ENCODE measurements at places on chromosomes 3 and 15.
A peak's percentile ranks its signal among the peaks of the same experiment; 100 is the strongest.

DNA sequence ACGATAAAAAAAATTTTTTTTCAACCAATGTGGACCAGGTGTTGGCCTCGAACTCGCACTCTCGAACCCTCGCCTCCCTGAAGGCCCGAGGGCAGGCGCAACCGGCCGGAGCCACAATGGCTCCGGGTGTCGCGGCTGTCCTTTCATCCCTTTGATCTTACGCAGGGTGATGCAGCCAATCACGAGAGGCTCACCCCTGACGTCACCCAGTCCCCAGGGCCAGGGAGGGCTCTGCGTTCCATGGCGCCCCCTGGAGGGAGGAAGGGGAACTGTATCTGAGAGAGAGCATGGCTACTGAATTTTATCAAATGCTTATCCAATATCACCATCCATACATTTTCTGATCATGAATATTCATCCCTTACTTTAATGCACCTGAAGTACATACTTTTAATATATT lies 15.4 kb upstream of the GMNC start:
- DNase-seq: no peak

GRCh38 chr15:75669191-75669878 lies 21.6 kb downstream of the SNX33 start:
- DNase-seq: peak; percentile 31

- DNase-seq: peak; percentile 76
Measured at GRCh38 chr3:136862617-136863322, 762 bp downstream of the NCK1 start.

DNA sequence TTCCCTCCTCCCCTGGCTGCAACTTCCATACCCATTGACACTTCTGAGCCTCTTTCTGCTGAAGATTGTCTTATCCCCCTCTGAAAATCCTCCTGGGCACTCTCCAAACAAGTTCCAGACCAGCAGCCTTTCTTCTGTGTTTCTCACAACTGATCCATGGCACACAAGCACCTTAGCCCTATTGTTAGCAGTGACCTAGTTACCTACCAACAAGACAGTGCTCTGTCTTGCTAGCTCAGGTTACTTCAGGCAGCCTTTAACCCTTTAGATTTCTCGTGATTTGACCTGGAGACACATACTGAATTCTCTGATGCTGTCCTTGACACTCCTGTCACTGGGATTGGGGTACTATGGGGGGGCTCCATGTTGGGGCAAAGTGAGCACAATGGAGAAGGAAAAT lies 82.1 kb downstream of the GTF2E1 start:
- no peak for DNase-seq

GRCh38 chr3:141441381-141442364 lies 45.2 kb upstream of the RASA2 start:
- DNase-seq: peak; percentile 37

- no peak for DNase-seq
Measured at GRCh38 chr15:25089577-25089976, 134.8 kb downstream of the SNRPN start.

All from right hindlimb (tissue), 1 donor.